Right ventricle myocardium superior (tissue), 1 donor: ENCODE measurements at places on chromosomes 3 and 15.

DNA sequence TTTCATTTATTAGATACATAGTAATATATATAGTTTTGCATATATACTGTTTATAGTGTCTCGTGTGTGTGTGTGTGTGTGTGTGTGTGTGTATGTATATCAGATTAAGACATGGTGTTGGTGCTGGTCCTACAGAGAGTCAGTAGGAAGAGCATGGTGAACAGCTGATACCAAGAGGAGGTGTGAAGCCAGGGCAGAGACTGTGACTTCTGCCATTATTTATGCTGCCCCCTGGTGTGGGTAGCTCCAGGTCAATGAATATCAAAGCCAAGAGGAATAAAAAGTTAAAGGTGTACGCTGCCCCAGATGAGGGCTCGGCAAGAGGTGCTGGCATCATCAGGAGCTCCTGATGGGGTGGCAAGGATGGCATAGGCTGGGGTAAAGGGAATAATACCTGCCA is 299.5 kb upstream of the RASGRP1 start:
- DNase-seq = no peak

GRCh38 chr3:12005951-12006625 is 1.9 kb downstream of the SYN2 start:
- DNase-seq = no peak

DNA sequence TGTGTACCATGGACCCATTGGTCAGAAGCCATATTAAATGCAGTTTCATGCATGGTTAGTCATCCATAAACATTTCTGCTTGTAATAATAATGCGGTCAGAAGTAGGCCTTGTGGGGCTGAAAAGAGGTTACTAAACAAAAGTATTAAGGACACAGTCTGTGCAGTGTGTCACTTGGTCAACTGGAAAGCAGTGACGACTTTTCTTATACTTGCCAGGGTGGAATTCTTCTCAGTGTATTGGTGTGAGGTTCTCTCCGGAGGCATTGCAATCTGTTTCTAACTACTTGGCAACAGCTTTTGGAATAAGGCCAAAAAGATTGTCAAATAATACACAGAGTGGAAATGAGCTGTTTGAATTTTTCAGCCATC is 46.8 kb downstream of the CHL1 start:
- no peak for DNase-seq

- DNase-seq = no peak
Observed at GRCh38 chr3:25581823-25582222, 82.9 kb downstream of the TOP2B start.

DNA sequence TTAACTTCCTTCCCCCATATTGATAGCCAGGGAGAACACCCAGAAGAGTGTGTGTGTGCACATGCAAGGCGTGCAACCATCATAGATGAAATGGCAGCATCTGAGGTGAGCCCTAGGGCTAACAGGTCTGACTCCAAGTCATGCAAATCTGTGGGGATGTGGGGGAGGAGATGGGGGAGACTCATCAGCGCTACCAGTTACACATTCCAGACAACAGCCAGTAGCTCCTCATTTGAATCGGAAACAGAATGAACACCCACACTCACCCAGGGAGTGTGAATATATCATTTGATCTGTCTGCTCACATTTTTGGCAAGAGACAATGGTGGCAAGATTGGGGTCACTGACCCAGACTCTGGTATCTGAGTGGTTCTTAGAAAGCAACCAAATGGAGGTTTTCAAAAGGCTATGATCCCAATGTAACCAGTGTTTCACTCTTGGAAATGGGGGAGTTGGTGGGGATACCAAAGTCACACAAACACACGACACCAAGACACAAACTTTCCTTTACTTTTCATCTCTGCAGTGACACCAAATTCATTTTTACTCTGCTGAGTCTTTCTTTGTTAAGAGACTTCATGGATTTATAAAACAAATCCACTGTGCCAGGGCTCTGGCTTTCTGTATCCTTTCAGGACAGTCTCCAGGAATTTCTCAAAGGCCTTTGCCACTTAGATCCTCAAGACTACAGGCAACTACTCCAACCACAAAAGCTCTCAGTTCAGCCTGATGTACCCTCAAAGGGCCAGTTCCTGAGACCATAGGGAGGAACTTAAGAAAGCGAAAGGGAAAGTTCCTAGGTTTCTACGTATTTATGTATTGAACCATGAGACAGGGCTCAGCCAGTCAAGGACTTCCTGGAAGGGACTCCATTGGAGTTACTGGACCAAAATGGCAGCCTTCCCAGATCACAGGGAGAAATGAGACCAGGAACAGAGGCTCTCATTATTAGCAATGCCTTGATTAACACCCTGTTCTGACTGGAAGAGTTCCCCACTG is 2.2 kb downstream of the CDCP1 start:
- no peak for DNase-seq

GRCh38 chr3:124780356-124780755 is 50.1 kb downstream of the UMPS start:
- DNase-seq = peak; percentile 86

DNA sequence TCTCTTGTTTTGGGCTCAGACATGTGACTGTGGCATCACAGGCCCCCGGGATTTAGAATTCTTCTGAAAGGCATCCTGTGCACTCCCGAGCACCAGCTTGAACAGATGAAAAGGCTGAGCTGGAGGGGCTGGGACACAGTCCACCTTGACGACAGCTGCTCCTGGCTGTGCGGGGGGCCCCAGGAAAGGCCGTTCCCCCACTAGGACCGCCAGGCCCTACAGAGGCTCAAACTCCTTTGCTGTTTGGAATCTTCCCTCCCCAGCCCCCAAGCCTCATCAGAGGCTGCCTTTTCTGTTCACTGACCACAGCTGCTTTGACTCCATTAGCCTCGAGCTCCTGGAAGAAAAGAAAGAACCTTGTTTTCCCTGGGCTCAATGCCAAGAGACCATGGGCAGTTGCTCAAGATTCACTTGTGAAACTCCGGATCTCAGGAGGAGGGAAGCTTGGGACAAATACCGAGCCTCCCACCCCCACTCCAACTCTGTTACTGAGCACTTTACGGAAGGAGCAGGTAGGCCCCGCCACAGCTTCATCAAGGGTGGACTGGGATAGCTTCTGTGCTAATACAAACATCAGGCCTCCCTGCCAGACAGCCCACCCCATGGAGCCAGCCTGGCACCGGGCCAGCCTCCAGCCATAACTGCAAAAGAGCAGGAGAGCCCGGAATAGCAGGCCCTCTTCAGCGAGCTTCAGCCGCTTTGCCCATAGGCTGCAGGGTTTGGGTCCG is 15.7 kb downstream of the CIDEC start:
- peak; percentile 63 for DNase-seq

- DNase-seq = no peak
Observed at GRCh38 chr3:156176629-156177210, 56.3 kb downstream of the KCNAB1 start.

DNA sequence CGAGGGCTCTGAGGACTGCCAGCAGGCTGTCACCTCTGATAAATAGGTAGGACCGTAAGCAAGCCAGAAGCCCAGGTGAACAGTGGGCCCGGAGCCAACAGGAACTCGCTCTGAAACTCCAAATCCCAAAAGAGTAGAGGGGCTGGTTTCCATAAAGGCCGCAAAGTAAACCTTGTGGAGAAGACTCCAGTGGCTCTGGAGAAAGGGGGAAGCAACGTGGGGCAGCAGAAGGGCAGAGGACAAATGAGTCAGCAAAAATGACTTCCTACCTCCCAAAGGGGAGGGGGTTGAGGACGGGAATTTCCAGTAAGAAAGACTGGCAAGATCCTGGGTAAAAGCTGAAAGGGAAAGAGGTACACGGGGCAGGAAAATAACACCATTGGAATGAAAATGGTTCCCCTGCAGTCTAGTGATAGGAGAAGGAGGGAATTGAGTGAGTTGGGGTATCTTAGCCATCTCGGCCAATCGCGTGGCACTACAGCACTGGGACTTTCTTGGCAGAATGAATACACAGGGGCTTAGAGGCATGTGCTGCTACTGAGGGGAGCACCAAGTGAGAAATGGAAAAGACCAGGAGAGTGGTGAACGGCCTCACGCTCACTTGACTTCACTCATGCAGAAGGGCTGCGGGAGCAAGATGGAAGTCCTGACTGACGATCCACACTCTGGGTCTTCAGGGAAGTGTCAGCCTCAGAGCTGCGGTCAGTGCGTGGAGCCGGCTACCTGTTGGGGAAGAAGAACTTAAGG is 33.2 kb downstream of the BMF start:
- DNase-seq = peak; percentile 37

DNA sequence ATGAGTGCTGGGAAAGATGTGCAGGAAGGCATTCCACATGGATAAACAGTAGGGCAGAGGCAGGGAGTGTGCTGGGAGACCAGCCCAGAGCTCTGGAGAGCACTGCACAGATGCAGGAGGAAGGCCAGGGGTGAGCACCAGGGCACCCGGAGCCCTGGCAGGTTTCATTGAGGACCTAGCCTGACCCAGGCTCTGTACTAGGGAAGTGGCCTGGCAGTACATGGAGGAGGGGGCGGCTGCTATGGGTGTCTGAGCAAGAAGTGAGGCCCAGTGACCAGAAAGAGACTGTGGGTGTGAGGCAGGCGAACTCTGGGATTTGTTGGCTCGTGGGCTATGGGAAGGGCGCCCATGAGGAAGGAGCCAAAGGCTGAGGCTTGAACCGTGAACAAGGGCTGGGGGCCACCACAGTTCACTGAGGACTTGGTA is 139.1 kb downstream of the DNAJB8 start:
- no peak for DNase-seq

DNA sequence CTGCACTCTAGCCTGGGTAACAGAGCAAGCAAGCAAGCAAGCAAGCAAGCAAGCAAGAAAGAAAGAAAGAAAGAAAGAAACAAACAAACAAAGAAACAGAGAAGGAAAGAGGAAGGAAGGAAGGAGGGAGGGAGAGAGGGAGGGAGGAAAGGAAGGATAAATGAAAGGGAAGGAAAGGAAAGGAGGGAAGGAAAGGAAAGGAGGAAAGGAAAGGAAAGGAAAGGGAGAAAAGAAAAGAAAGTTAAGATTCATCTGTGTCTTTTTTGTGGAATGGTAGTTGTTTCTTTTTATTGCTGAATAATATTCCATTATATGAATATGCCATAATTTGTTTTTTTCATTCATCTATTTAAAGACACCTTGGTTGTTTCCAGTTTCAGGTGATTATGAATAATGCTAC is 506.9 kb upstream of the NAALADL2 start:
- no peak for DNase-seq

GRCh38 chr3:57917601-57918000 is 90.6 kb upstream of the FLNB start:
- DNase-seq = no peak

DNA sequence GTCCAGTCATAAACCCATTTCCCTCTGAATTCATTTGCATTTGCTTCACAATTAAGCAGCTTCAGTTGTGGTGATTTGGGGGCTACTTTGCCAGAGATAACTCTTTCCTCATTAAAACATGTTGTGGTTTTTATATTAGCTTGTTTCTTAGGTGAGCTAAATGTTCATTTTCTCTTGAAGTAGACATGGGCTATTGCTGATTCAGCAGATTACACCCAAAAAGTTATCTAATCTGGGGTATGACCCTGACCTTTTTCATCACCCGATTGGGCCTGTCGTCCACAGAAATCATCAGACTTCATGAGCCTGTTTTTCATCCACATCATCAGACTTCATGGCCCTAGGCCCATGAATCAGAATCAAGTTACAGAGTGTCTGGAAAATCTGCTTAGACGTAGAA is 97.5 kb upstream of the KLHL25 start:
- DNase-seq = no peak

DNA sequence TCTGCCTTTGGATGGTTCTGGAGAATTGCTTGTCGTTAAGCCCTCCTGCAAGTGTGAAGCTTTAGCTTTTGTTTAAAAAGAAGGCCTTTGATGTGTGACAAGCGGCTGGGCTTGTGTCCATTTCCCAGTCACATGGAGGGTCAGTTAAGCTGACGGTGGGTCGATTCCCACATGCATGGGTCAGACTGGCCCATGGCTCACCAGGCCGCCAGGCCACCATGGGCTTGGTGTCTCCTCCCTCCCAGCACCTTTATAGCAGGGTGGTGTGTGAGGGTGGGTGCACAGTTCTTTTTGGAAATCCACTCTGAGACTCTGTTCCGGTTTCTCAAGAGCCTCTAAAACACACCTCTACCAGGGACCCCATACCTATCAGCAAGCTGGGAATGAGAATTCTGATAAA is 67.2 kb downstream of the SCN5A start:
- DNase-seq = no peak
